Urinary bladder (tissue), 4 donors: ENCODE measurements at places on chromosomes 1 and 21.

DNA sequence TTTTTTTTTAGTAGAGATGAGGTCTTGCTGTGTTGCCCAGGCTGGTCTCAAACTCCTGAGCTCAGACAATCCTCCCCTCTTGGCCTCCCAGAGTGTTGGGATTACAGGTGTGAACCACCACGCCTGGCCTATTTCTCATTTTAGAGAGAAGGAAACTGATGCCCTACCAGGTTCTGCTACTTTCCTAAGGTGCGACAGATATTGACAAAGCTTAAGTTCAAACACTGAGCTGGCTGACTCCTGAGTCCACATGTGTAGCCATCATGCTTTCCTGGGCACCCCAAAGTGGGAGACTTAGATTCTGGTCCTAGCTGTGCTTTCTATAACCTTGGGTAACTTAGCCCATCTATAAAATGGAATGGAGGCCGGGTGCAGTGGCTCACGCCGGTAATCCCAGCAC lies 5.1 kb upstream of the TMEM222 start:
- DNase-seq, result no peak

DNA sequence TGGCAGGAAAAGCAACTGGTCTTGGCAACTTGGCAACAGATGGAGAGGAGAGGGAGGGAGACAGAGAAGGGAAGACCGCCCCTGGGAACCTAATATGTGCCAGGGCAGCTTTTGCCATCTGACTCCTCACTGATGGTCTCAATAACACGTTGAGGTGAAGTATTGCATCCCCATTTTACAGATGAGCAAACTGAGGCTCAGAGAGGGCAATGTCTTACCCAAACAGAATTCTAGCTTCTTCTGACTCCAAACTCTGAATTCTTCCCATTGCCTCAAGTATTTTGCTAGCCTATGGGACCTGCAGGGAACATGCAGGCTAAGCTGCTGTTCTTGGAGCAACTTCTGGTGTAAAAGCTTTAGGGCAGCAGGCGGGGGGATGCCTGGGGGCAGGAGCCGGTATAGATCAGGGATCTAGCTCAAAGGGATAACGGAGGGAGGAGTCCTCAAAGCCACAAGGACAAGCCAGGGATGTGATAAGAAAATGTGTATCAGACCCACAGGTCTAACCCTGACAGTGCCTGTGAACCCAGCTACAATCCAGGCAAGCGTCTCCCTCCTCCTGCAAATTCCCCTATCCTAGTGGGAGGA lies 7.2 kb upstream of the GUCA2A start:
- DNase-seq, result no peak

DNA sequence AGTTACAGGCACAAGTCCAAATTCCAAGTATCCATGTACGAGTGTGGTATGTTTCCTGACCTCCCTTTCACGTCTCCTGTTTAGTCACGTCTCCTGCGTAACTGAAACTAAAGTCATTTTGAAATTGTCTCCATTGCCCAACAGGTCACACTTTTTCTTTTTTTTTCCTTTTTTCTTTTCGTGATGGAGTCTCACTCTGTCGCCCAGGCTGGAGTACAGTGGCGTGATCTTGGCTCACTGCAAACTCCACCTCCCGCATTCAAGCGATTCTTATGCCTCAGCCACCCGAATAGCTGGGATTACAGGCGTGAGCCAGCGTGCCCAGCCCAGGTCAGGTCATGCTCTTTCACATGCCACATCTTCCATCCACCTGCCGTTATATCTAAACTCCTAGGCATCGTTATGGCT lies 38.2 kb downstream of the L1TD1 start:
- no peak for DNase-seq

GRCh38 chr1:230012741-230013140 lies 54.3 kb upstream of the GALNT2 start:
- DNase-seq, result no peak

DNA sequence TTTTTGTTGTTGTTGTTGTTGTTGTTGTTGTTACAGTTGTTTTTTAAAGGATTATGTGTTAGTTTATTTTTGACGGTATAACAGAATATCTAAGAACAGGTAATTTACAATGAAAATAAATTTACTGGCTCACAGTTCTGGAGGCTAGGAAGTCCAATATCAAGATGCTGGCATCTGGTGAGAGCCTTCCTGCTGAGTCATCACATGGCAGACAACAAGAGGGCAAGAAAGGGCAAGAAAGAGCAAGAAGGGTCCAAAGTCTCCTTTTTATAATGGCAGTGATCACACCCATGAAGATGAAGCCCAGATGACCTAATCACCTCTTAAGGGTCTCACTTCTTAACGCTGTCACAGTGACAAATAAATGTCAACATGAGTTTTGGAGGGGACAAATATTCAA lies 142.1 kb downstream of the NEGR1 start:
- DNase-seq, result no peak

GRCh38 chr1:184622136-184622823 lies 132.4 kb downstream of the EDEM3 start:
- peak; percentile 95 for DNase-seq

- DNase-seq, result no peak
Observed at GRCh38 chr1:204493984-204494280, 673 bp downstream of the PIK3C2B start.

DNA sequence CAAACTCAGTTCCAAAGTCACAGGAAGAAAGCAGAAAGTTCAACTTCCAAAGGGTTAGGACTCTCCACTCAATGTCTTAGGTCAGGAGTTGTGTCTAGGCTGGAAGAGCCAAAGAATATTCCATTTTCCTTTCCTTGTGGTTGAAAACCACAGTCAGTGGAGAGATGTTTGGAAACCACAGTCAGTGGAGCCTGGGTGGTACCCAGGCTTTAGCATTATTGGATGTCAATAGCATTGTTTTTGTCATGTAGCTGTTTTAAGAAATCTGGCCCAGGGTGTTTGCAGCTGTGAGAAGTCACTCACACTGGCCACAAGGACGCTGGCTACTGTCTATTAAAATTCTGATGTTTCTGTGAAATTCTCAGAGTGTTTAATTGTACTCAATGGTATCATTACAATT lies 11.7 kb downstream of the ATF3 start:
- DNase-seq, result no peak

- no peak for DNase-seq
Observed at GRCh38 chr1:160954158-160955104, at the start of gene ITLN2. Gene ITLN2, minus strand, starts transcription at chr1:160954809. Its CDS starts 68 bp downstream, at chr1:160954741.

GRCh38 chr1:246262281-246262680 lies 244.8 kb downstream of the SMYD3 start:
- no peak for DNase-seq

DNA sequence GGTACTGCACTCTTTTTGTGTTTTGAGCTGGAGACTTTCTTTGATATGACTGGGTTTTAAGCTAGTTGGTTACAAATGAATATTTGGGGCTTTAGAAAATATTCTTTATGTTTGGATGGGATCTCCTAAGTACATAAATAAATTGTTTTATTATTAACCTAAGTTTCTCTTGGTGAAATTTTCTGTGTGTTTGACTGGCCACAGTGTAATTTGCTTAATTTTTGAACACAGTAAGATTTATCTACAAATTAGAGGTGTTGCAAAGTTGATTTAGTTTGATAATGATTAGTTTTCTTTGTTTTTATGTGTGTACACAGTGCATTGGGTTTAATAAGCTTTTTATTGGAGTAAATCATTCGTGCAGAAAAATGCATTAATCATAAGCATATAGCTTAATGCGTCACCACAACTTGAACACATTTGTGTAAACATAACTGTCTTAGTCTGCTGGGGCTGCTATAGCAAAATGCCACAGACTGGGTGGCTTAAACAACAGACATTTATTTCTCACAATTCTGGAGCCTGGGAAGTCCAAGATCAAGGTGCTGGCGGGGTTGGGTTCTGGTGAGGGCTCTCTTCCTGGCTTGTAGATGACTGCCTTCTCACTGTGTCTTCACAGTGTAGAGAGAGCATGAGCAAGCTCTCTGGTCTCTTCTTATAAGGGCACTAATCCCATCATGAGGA lies 17.4 kb upstream of the SLC6A9 start:
- DNase-seq, result no peak

- no peak for DNase-seq
Observed at GRCh38 chr1:173193639-173194038, 13.5 kb downstream of the TNFSF4 start.

DNA sequence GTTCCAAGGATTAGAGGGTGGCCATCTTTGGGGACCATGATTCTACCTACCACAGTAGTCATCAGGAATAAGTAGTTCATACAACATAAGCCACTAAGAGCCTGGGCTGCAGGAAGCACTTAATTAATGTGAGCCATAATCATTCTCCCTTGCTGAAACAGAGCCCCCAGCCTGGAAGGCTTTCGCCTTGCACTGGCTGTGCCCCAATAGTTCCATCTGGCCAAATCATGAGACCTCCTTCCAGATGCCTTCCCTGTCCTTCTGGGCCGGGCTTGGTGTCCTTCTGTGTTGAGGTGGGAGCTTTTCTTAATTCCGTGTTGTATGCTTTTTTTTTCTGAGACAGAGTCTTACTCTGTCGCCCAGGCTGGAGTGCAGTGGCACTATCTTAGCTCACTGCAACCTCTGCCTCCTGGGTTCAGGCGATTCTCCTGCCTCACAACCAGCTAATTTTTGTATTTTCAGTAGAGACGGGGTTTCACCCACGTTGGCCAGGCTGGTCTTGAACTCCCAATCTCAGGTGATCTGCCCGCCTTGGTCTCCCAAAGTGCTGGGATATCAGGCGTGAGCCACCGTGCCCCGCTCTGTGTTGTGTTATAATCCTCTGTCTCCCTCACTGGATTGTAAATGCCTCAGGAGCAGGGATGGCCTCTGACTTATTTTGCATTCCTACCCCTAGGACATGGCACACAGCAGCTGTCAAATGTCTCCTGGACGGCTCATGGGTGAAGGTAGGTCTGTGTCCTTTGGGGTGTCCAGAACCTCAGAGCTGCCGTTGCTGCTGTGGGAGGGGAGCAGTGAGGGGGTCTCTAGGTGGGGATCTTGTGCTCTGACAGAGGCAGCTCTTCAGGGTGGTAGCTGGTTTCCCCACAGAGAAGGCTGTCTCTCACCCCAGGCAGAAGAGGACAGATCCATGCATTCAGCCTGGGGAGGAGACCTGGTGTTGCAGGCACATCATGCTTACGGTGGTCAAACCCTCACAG lies 10.1 kb downstream of the GNG4 start:
- DNase-seq, result no peak

GRCh38 chr1:78095593-78095992 lies 49.8 kb downstream of the GIPC2 start:
- no peak for DNase-seq

DNA sequence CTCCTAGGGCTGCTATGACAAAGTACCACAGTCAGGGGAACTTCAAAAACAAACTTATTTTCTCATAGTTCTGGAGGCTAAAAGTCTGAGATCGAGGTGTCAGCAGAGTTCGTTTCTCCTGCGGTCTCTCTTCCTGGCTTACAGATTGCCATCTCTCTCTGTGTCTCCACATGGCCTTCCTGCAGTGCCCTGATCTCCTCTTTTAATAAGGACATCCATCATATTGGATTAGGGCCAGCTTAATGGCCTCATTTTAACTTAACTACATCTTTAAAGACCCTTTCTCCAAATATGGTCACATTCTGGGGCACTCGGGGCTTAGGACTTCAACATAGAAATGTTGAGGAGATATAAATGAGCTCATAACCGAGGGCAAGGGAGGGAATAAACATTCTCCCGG lies 12.2 kb downstream of the C1orf74 start:
- no peak for DNase-seq

DNA sequence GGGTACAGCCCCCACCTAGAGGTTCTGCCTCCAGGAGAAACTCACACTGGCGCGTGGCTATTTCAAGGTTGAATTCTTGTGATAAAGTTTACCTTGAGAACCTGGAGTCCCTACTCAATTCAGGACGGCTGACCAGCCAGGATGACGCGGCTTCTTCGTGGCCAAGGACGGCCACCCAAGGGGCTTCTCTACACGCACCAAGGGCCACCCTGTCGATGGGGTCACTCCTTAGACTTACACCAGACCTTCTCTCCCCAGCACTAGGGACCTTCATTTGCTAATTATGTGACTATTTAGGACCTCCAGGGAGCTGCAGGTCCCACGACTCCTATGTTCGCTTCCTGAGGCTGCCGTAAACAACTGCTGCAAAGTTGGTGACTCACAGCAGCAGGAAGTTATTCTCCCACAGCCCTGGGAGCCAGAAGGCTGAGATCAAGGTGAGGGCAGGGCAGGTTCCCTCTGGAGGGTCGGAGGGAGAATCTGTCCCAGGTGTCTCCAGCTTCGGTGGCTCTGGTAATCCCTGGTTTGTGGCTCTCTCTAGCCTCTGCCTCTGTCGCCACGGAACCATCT lies 135.9 kb downstream of the NPHP4 start:
- DNase-seq, result no peak

DNA sequence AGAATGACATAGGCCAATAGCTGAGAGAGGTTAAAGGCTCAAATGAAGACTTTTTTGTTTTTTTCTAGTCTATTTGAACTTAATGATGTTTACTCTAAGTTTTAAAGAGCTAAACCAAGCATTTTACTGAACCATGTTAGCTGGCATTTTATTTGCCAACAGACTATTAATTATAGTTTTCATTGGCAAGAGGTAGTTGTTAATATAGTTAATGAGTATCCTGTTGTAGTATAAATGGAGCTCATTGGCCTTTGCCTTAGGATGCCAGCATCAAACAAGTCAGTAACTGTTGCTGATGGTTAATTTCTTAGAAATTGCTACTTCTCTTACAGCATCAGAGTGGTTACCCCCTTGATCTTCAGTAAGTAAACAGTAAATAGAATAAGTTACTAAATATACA lies 339.0 kb upstream of the B3GALT2 start:
- no peak for DNase-seq

- no peak for DNase-seq
Observed at GRCh38 chr1:97938285-97938642, 17.4 kb upstream of the DPYD start.

GRCh38 chr1:231162297-231162969 lies 575 bp downstream of the TRIM67 start:
- DNase-seq, result no peak

DNA sequence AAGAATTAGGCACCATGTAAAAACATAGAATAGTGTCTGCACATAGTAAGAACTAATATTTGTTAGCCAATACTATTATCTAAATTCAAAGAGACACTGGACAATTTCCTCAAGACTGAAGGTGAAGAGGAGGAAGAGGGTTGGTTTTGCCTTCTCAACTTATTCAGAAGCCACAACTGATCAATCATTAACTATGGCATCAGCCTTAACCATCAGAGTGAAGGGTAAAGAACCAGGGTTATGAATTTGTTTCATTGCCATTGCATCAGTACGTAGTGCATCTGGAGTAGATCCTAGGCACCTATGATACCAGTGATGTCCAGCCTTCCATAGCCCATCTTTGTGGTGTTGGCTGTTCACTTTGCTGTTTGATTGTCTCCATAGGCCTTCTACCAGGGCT lies 421.7 kb upstream of the DEPDC1 start:
- no peak for DNase-seq

DNA sequence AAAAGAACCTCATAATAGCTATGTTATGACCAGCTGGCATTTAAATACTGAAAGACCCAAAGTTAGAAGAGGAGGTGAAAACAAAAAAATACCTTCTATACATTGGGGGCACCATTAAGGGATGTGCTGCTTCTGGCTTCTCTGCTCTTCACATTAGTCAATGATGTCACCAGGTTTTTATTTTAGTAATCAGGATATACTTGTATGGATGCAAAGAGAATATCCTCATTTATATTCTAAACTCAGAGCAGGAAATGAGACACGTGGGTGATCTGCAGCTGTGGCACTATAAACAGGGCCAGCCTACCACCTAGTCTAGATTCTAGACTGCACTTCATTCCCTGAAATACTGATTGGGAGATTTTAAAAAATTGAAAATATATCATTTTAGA lies 51.2 kb downstream of the WLS start:
- no peak for DNase-seq
